ENCODE measurements at places on chromosomes 2 and 18.

DNA sequence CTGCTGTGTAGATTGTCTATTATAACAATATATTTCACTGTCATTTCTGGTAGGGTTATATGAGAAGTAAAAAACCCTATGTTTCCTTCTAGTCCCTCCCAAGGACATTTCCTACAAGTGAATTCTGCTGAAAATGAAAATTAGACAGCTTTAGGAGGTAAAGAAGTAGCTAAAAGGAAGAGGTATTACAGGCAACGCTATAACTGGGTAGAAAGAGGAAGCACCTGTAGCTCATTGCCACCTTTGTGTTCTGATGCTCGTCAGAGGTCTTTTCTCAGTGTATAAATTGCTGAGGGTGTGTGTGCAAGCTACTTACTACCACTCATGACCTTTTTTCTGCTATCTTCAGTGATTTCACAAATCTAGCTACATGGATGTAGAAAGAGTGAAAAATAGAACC is 1.4 kb downstream of the DNAJC10 start:
- no peak for DNase-seq

DNA sequence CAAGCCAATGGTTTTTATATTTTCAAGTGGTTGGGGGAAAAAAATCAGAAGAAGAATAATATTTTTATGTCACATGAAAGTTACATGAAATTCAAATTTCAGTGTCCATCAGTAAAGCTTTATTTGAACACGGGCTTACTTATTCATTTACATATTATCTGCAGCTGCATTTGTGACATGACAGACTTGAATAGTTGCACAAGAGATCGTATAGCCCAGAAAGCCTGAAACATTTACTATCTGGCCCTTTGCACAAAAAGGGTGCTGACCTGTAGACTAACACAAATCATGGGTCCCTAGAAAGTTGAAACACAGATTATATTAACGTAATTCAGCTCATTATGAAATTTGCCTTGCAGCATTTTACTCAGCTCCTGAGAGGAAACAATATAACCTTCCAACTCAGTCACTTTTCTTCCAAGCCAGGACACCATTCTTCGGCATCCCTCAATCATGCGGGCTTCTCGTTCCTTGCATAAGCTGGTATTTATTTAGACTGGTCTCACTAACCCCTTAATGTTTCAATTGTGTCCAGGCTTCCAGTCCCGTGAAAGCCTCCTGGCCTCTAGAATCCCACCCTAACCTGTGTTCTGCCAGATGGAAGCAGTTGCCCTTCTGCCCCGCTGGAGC is 402.7 kb downstream of the SETBP1 start:
- DNase-seq: no peak

DNA sequence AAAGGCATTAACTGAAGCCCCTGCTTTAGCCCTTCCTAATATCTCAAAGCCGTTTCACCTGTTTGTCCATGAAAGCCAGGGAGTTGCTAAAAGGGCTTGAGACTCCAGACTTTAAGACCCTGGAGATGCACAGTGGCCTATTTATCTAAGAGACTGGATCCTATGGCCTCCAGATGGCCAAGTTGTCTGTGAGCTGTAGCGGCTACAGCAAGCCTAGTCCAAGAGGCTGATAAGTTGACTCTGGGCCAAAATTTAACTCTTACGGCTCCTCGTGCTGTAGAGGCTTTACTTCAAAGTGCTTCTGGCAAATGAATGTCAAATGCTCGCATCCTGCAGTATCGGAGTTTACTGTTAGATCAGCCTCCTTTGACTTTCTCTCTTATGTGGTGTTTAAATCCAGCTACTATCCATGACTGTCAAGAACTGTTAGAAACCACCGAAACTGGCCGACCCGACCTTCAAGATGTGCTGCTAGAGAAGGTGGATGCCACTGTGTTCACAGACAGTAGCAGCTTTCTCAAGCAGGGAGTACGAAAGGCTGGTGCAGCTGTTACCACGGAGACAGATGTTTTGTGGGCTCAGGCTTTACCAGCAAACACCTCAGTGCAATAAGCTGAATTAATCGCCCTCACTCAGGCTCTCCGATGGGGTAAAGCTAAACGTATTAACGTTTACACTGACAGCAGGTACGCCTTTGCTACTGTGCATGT is 336.7 kb upstream of the CNTNAP5 start:
- no peak for DNase-seq

DNA sequence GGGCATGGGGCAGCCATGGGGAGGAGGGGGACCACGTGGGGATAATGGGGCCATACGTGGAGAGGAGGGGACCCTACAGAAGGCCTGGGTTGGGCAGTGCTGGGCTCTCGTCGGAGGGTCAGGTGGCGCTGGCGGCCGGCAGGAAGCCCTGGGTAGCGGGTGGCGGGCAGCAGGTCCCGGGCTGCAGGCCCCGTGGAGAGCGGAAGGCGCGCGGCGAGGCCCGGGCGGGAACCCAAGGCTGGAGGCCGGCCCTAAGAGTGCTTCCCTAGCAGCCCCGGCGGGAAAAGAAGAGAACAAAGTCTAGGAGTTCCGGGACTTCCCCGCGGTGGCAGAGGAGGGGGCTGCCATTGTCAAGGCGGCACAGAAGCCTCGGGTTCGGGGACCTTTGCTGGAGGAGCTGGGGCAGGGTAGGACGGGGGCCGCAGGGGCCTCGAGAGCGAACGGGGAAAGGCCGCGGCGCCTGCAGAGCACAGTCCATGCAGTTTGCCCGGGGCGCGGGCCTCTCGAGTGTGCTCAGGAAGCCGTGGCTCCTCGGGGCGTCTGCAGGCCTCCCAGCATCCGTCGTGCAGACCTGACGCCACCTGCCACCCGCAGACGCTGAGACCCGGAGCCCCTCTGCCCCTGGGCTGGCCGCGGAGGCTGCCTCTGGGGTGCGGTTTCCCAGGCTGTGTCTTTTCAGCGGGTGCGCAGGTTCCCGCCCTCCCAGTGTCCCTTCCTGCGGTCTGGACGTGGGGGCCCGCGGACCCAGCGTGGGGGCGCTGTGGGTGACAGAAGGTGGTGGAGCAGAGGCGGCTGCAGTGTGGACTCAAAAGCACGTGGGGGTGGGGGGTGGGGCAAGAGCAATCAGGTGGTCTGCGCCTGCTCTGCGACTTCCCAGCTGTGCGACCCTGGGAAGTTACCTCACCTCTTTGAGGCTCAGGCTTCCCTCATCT is 19.4 kb upstream of the NCL start:
- DNase-seq: no peak

DNA sequence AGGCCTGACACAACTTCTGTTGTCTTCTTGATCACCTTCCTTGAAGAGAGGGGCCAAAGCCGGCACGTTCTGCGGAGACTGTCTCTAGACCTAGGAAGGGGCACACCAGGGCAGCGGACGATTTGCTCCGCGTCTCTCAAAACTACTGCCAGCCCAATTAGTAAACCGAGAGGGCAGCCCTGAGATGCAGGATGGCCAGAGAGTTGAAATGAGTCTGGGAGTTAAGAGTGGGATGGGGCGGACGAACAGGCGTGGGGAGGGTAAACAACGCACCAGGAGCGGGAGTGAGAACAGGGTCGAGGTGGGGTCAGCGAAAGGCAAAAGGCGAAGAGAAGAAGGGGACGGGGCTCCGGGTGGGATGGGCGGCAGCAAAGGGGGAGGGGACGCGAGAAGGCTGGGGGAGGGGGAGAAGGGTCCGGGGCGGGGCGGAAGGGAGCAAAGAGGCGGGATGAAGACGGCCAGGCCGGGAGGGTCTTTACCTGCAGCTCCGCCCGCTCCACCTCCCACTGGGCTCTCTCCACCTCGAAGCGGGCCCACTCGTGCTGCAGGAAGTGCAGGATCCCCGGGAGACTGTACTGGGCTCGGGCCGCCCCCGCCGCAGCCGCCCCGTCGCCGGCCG is 476 bp downstream of the STRN start:
- peak; percentile 3 for DNase-seq

DNA sequence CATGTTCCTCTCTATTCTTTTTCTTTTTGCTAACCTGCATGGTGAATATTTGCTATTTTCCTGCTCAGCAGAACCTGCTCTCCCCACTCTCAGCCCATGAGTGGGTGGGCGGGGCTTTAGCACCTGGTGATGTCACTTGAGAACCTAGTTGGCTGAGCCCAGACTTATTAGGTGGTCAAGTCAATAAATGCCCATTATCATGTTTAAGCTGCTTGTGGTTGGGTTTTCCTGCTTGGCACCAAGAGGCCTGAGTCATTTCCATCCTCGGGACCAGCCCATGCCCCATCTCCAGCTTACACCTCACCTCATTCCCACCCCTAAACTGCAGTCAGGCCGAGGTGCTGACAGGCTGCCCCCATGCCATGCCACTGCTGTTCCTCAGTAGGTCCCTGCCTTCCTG is 226.6 kb downstream of the ANKRD30B start:
- no peak for DNase-seq

DNA sequence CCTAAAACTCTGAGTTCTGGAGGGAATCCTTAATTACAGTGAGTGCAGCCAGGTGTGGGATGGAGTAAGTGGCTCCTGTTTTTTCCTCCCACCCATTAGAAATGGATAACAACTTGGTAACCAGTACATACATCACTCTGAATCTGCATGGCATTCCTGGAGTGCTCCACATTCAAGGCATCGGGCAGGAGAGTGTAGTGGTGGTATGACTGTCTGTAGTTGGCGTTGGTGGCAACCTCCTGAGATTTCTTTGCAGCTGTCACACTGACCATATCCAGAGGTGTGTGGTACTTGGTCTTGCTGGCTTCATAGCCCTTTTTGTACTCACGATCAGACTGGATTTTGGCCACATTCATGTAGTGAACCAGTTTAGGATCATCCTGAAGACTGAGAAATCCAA is 68.3 kb downstream of the NEB start:
- no peak for DNase-seq

GRCh38 chr2:178702361-178702760 is 104.9 kb downstream of the TTN start:
- DNase-seq: no peak

DNA sequence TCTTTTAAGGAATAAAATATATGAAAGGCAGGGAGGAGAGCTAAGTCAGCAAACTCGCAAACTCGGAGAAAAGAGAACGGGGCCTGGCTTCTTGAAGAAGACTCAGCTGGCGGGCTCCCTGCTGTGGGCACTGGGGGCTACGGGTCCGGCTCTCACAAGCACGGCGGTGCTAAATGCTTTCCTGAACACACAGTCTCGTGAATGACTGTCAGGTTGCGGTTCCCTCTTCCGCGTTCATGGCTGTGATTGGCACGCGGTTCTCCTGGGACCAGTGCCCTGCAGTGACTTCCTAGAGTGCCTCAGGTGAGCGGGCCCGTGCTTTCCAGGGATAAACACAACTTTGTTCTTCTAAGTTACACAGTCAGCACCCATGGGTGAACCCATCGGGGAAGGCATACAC is 208.4 kb downstream of the HDAC4 start:
- no peak for DNase-seq

- no peak for DNase-seq
Measured at GRCh38 chr2:33215299-33215698, 261.1 kb upstream of the RASGRP3 start.

- DNase-seq: no peak
Measured at GRCh38 chr2:122077771-122078170, 322.3 kb downstream of the TSN start.

DNA sequence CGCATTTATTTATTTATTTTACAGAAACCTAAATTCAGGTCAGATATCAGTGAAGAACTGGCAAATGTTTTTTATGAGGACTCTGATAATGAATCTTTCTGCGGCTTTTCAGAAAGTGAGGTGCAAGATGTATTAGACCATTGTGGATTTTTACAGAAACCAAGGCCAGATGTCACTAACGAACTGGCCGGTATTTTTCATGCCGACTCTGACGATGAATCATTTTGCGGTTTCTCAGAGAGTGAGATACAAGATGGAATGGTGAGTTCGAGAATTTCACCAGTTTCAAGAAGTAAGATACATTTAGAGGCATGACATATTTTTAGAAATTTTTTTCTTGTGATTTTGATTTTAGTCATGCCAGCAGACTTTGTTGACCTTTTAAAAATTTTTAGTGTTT is 4.6 kb downstream of the CDCA7 start:
- DNase-seq: no peak

DNA sequence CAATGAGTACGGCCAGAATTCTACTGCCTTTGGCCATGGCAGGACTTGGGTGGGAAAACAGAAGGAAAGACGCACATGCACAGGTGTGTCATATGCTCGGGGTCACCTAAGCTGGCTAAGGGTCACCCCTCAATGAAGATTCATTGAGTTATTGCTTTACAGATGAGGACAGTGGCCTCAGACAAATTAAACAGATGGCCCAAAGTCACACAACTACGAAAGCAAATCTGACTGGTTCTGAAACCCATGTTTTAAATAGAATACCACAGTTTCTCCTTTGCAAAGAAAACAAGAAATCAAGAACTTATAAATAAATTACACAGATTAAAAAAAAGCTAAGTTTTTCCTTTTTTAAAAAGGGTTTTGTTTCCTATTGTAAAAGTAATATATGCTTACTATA is 70.5 kb downstream of the ID2 start:
- DNase-seq: no peak

GRCh38 chr2:134717286-134718022 is 1.3 kb downstream of the TMEM163 start:
- DNase-seq: no peak

GRCh38 chr2:74461187-74462053 is 3.2 kb downstream of the WBP1 start:
- no peak for DNase-seq

GRCh38 chr2:102296449-102296848 is 14.9 kb upstream of the IL1RL1 start:
- DNase-seq: no peak

GRCh38 chr2:207531032-207531952 is 1.5 kb downstream of the CREB1 start:
- no peak for DNase-seq

DNA sequence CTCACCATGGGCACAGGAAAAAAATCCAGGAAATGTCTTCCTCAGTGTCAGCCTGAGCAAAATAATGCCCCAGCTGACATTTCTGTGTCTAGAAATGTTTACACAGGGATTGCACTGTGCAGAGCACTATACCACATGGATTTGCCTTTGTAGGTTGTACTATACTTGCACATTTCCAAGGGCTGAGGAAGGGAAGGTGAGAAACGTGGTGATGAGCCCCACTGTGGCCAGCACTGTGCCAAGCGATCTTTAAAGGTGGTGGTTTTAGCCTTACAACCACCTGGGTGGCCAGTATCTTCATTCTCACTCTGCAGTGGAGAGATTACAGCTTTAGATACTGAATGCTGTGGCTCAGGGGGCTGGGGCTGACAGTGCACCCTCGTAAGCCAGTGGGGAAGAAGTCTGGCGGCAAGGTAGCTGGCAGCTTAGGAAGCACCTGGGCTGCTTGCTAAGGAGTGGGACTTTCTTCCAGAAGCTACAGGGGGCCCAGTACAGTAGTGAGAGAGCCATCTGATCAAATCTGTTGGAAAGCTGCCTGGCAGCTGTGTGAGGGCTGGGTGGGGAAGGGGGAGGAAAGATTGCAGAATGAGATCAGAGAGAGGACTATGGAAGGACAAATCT is 81.4 kb upstream of the MSH2 start:
- DNase-seq: no peak

- no peak for DNase-seq
Measured at GRCh38 chr2:168220965-168221819, 26.2 kb downstream of the STK39 start.

DNA sequence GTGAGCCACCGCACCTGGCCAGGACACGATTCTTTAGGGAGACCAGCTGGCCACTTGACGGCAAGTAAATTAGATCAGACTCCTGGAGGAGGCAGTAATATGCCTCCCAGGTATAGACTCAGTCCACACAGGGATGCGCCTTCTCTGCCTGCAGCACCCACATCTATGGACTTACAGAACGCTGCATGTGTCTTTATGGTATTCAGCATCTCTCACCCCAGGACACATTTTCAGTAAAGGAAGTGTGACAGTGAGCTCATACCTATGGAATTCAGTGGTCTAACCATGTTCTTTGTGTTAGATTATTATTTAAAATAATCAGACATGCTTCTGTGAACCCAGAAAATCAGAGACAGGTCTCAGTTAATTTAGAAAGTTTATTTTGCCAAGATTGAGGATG is 5.9 kb upstream of the NARS1 start:
- no peak for DNase-seq
